ENCODE measurements at places on chromosomes 6 and 20.
A peak's percentile ranks its signal among the peaks of the same experiment; 100 is the strongest.

- no peak for DNase-seq
These were observed 88.8 kb upstream of the HS3ST5 start for GRCh38 chr6:114431641-114432040.

DNA sequence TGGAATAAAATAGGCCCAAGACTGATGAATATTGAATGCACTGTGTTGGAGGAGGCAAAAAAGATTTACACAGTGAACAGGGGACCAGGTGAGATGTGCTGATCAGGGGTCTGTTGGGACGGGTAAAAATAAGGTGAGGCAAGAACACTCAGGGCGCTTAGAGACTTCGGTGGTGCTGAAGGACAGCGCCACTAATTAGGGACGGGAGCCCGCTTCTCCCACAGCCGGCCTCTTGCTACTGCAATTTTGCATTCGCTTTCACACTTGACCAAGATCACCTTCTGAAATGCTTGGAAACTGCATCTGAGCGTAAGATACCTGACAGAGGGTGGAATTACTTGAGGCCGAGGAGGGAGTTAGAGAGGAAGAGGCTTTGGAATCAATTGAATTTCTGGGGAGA lies 7.3 kb downstream of the TFAP2D start:
- no peak for DNase-seq

DNA sequence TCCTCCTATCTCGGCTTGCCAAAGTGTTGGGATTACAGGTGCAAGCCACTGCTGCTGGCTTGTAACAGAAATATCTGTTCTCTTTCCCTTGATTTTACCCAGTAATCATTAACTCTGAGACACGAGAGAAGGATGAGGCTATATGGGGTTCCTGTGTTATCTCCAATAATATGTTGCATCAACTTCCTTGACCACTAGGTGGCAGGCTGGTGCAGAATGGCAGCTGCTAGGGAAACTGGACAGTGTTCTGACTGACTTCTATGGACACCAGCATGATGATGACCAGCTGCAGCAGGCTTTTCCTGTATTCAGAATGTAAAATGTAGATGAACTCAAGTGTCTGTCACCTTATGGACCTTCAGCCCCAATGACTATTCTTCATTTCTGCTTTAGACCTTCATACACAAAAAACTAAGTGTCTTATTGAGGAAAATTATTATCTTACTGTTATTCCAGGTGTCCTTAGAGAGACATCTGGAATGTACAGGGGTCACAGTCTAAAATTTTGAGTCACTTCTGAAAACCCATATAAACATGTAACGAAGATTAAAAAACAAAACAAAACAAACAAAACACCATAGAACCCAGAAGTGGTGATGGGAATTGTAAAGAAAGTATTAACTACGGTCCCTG lies 20.4 kb upstream of the CD109 start:
- peak; percentile 75 for DNase-seq

DNA sequence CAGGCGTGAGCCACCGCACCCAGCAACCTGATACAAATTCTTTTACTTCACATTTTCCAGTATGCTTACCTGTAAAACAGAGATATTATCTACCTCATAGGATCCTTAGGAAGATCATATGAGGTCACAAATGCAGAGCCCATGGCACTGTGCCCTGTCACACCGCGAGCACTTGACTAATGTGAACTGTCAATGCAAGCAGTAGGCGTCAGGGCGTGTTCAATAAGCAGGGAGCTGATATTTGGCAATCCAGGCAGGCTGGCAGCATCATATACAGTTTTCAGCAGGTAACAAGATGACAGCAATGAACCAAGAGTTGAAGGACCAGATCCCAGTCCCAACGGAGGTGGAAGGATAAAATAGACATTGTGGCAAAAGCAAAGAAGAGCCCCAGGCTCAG lies 14.6 kb upstream of the ARID1B start:
- DNase-seq = no peak

- DNase-seq = no peak
These were observed 8.9 kb downstream of the NFS1 start for GRCh38 chr20:35690265-35690664.

GRCh38 chr6:99184696-99185095 lies 164.8 kb downstream of the FAXC start:
- no peak for DNase-seq

DNA sequence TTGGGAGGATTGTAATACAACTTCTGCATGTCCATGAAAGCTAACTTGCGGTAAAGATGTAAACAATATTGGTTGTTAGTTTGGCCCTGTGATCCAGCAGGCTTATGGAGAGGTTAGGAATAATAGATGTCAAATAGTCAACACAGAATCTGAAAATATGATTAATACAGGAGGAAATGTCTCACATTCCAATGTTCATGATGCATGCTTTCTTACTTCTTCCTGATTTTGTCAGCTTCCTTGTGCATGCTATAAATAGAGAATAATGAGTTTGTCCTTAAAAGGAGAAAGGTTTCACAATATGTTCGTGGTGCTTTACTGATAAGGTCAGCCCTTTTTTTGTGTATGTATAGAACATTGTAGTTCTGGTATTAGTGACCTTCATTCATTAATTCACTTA lies 136.7 kb downstream of the MMUT start:
- no peak for DNase-seq

GRCh38 chr6:4856785-4857184 lies 80.6 kb downstream of the CDYL start:
- no peak for DNase-seq

- DNase-seq = no peak
These were observed 60.9 kb upstream of the MAP7 start for GRCh38 chr6:136611133-136611532.

DNA sequence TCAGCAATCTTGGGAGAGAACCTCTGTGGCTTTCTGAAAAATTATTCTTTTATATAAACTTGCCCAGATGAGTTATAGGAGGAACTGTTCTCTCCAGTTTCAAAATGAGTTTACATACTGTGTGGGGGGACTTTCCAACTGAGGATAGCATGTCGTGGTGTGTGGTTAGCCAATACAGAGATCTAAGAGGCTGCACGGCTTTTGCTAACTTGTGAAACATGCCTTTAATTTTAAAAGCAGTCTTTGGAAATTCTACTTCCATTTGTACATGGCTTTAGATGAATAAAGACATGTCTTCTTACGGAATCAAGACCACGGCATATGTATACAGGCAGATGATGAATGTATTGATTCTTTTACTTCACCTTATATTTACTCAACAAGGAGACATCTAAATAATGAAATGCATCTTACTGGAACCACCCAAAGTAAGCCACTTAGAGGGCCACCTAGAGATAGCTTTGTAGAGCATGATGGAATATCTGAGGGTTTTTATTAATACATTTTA lies 39.8 kb downstream of the HIVEP1 start:
- no peak for DNase-seq

GRCh38 chr20:16555754-16556153 lies 17.5 kb downstream of the KIF16B start:
- no peak for DNase-seq

GRCh38 chr20:10565922-10566897 lies 107.6 kb downstream of the JAG1 start:
- DNase-seq = no peak

- DNase-seq = no peak
These were observed 141.7 kb downstream of the TMEM242 start for GRCh38 chr6:157181649-157182048.

- DNase-seq = no peak
These were observed 21.3 kb upstream of the SLC22A7 start for GRCh38 chr6:43276577-43277305.

- no peak for DNase-seq
These were observed 37.3 kb upstream of the TOP1 start for GRCh38 chr20:40991181-40991889.

DNA sequence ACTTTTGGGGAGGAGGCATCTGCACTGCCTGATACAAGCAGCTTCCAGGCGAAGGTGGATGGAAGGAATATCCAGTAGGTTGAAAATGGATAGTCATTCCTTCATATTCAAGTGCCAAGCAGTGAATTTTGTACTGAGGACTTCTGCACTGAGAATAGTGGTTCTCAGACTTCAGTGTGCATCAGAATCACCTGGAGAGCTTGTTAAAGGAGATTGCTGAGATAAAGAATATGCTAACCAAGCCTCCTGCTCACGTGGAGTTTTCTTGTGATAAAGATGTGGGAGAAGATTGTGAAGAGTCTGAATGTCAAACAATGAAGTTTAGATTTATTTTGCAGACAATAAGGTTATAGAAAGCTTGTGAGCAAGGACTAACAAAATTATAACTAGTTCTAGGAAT lies 97.8 kb downstream of the HFE start:
- no peak for DNase-seq

GRCh38 chr6:39931607-39932006 lies 2.7 kb downstream of the MOCS1 start:
- no peak for DNase-seq

GRCh38 chr20:46347841-46348803 lies 39.8 kb upstream of the CDH22 start:
- DNase-seq = peak; percentile 48

Measured in neuronal stem cell (in vitro differentiated cells).